ENCODE measurements at places on chromosomes 16 and 17.

GRCh38 chr16:57039148-57039812 is 49.9 kb downstream of the NLRC5 start:
- DNase-seq: peak; percentile 43

GRCh38 chr17:41116297-41116696 is 1.9 kb downstream of the KRTAP4-11 start:
- no peak for DNase-seq

- no peak for DNase-seq
These were observed 46.3 kb upstream of the B4GALNT2 start for GRCh38 chr17:49086316-49086605.

DNA sequence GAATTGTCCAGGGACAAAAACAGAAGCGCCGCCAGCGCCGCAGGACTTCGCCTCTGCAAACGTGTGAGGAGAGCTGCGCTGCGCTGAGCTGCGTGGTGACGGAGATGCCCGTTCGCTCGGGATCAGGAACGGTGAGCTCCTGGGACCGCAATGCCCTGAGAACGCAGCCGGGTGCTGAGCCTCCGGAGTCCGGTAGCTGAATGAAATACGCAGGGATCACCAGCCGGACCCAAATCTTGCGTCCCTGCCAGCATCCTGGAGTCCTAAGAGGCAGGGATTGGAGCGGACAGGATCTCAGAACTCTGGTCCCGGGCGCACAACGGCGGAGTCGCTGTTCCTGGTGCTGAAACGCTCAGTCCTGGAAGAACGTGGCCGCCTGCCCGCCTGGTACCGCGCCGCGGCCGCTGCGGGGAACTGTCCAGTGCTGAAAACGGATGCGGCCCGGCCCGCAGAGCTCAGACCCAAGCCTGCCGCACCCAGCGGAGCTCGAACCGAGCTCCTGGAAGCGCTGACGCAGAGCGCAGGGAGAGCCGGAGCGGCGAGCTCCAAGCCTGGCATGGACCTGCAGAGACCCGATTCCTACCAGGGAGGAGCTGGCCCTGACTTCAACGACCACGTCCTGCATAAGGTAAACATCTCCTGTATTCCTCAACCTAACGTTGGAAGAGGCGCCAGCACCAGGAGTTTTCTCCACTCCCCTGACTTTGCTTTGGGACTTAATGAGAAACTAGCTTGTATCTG is 41.5 kb downstream of the CD300LF start:
- peak; percentile 49 for DNase-seq

- no peak for DNase-seq
These were observed 9.5 kb upstream of the LONP2 start for GRCh38 chr16:48234630-48235029.

- DNase-seq: no peak
These were observed 46.5 kb upstream of the GINS3 start for GRCh38 chr16:58345574-58346354.

DNA sequence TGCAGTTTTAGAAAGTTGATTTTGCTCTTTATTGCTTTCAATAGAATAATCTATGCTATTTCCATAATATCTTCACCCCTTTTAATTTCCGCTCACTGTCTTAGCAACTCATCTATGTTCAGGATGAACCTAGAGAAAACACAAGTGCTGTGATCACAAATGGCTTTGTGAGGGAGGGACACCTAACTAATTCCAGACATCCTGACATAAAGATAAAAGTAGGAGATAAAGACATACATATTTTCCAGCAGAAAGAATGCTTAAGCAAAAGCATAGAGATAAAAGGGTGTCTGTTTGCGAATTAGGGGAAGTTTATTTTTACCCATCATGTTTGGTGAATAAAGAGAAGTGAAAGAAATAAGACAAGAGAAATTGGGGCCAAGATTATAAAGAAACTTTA is 254.2 kb downstream of the KCNJ2 start:
- no peak for DNase-seq

- no peak for DNase-seq
These were observed 7.9 kb downstream of the MPV17L start for GRCh38 chr16:15403392-15403995.

- DNase-seq: no peak
These were observed 4.8 kb downstream of the SPHK1 start for GRCh38 chr17:76388966-76389888.

DNA sequence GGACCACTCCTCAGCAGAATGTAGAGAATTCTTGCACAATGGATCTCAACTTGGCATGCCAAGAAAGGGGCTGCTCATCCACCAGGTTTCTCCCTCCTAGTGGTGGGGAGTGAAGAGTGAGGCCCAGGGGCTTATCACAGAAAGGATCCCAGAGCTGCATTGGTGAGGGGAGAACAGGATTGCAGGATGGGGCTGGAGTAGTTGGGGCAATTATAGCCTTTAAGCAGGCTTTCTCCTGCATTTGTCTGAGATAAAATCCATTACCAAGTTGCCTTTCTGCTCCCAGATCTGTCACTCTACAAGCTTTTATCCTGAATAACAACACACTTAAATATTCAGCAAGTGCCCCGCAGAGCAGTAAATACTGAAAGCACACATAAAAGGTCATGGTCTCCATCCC is 130.8 kb upstream of the CES5A start:
- DNase-seq: no peak

DNA sequence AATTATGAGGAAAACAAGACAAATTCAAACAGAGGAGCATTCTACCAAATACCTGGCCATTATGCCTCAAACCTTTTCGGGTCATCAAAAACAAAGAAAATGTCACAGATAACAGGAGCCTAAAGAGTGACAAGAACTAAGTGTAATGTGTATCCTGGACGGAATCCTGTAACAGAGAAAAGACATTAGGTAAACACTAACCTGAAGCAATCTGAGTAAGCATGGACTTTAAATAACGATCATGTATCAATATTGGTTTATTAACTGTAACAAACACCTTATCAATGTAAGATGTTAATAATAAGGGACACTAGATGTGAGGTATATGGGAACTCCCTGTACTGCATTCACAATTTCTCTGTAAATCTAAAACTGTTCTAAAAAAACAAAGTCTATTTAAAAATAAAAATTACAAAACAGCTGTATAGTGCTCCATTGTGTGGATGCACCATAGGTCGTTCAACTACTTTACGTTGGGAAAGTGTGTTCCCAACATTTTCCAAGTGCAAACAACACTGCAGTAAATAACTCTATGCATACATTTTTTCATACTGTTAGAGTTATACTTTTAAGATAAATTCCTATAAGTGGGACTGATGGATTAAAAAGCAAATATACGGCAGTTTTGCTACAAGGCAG is 14.8 kb downstream of the CMC2 start:
- DNase-seq: no peak

DNA sequence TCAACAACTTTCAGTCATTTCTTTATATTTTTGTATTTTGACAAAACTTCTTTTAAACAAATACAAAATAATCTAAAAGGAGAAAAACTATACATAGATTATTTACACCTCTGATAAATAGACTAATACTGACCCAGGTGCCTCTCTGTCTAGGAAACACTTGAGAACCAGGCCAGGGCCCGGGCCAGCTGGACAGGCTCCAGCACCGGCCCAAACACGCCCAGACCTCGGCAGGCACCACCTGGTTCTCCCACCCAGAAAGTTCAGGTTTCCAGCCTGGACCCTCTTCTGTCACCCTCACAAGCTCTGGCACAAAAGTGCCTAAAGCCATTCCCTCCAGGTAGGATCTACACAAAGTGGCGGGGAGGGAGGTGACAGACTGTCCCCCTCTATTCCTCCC is 97.0 kb upstream of the DNAH17 start:
- no peak for DNase-seq

DNA sequence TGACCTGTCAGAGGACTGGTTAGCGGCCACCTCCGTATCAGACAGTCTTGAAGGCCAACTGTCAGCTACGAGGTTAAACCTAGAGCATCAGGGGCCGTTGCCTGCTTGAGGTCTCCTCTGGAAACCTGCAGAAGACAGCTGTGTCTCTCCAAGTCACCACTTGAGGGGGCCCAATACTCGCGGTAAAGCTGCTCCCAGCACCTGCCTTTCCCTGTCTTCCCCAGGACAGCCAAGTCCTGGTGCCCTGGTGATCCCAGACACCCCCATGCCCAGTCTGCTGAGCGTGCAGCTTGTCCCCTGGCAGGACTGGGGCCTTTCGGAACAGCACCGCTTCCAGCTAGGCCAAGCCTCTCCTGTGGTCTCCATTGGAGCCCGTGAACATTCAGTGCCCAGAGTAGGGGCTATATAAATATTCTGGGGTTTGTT is 80.1 kb downstream of the DNAH17 start:
- DNase-seq: peak; percentile 84

- DNase-seq: no peak
These were observed 4.3 kb upstream of the ALDH3A1 start for GRCh38 chr17:19752216-19753050.

All from GM20000 (cell line).